H1 (cell line): ENCODE measurements at places on chromosomes 11 and 22.

GRCh38 chr11:67504950-67505581 is at the start of gene PITPNM1:
PITPNM1 (minus strand) TSS chr11:67505363; CDS start chr11:67504180, 1,183 bp downstream.
- peak; percentile 88 for DNase-seq

DNA sequence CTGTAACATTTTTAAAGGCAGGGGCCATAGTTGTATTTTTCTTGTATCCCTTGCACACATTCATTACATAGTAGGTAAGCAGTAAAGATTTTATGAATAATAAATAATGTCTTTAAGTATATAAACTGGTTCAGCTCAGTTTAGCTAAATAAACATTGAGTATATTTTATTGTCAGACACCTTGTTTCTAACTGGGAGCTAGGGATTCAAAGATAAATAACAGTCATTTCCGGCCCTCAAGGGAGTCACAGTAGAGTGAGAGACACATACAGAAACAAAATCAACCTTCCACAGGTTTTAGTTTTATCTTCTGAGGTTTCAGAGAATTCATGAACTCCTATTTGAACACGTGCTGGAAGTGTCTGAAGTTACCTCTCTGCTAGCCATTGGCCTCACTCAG is 760.2 kb downstream of the DLG2 start:
- no peak for DNase-seq

- DNase-seq: no peak
Measured at GRCh38 chr11:106021181-106021966, 666 bp downstream of the MSANTD4 start.

DNA sequence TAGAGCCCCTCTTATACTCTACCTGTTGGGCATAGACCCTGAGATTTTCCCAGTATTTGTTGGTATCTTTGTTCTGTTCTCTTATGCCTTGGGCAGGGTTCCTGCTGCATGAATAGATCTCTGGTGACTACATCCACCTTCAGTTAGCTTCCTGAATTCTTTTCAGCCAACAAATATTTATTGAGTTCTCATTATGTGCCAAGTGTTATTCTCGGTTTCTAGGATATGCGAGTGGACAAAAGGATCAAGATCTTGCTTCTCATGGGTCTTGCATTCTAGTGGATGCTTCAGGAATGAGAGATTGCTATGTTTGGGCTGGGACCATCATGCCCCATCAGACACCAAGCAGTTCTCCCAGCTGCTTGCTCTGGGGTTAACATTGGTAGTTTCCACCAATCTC is 340.0 kb downstream of the METTL15 start:
- DNase-seq: no peak

DNA sequence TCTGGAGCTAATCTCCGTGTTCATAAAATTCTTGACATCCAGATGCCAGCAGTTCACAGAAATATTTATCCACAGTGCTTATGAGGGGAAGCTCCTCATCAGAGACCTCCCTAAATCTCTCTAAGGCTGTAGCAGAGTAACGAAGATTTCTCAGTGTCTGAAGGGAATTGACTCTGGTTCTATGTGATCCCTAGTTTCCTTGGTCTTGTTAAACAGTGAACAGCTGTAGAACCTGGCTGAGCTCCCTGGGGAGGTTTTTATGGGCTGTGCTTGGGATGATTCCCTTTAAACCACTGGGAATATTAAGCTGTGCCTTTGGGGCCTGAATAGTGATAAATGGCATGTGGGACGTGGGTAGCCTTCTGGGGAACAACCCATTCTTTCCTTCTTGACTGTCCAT is 43.7 kb upstream of the ARHGAP20 start:
- DNase-seq: no peak

DNA sequence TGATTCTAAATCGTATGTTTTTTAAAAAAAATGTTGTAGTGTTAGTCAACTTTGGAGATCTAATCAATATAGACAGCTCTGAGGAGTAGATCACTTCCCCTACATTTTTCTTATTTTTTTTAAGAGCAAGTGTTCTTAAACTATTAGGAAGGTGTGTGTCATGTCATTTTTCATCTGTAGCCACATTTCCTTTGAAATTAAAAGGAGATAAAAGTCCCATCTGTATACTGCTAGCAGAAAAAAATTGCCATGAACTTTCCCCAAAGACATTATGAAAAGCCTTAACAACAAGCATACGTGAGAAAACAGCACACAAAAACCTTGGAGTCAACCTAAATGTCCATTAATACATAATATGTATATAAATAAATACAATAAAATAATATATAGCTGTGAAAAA is 286.6 kb downstream of the ETS1 start:
- DNase-seq: no peak

DNA sequence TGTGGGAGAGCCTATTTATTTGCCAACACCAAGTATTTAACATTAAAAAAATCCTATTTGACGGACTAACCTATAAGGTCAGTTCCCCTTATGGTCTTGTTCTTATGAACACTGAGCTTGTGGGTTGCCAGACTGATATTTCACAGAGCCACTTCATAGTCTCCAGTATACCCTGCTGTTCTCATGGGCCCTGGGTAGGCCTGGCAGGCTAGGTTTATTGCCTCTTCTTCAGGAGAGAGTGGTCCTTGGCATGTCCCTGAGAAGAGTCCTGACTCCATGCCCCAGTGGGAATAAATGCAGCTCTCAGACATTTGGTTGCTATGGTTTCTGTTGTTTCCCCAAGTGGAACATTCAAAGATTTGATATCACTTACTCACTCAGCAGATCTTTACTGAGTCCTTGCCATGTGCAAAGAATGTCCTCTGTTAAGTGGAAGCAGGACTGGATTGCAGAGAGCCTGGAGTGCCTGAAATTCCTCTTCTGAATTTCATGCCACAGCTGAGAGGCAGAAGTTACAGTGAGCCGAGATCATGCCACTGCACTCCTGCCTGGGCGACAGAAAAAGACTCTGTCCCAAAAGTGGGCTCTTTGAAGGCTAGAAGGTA is 15.7 kb downstream of the SLC5A1 start:
- no peak for DNase-seq

- no peak for DNase-seq
Measured at GRCh38 chr11:34065505-34066203, 14.1 kb downstream of the CAPRIN1 start.

- no peak for DNase-seq
Measured at GRCh38 chr22:48245196-48245485, 1482.7 kb downstream of the TBC1D22A start.

- no peak for DNase-seq
Measured at GRCh38 chr11:68358416-68358815, 46.0 kb downstream of the LRP5 start.

GRCh38 chr11:114412946-114413345 is 12.5 kb downstream of the RBM7 start:
- DNase-seq: no peak

DNA sequence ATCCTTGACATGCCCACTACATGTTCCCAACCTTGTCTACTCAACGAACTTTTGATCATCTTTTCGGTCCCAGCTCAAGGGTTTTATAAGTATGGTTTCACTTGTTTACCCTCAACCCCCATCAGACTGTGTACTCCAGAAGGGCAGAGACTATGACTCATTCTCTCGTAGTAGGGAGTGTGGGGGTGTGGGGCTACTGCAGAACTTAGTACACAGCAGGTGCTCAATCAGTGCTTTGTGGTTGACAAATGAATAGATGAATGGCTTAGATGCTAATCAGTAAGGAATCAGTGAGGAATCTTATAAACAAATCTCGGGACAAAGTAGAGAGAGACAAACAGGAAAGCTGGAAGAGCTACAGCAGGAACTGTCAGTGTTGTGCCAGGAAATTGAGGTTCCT is 151.7 kb upstream of the PLET1 start:
- DNase-seq: no peak

DNA sequence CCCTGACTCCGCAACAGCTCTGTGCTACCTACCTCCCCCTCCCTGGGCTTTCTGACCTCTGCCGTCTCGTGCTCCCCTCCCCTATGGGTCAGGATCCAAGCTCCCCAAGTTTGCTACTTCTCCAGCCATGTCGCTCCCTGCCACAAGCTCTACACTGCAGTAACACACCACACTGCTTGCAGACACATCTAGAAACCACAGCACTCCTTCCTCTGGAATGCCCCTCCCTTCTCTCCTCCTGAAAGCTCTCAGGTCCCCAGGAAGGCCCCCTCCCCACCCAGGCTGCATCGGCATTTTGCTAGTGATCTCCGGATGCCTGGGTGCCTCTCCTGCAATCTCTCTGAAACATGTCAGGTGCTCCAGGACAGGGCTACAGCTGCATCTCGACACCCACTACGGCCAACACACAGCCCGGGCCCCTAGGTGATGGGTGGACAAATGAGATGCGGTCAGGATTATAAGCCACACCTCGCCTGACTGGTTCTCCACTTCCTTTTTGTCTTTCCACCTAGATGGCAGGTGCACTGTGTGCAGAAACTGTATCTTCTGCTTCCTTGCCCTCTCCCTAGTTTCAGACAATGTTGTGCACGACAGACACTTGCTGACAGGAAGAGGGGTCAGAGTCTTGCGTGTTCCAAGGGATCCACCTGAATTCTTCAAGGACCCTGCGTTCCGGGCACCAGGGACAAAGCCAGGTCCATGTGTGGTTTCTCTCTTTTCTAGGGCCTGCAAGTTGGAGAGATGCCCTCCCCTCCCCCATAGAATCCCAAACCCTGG is 22.9 kb downstream of the RPUSD4 start:
- no peak for DNase-seq

DNA sequence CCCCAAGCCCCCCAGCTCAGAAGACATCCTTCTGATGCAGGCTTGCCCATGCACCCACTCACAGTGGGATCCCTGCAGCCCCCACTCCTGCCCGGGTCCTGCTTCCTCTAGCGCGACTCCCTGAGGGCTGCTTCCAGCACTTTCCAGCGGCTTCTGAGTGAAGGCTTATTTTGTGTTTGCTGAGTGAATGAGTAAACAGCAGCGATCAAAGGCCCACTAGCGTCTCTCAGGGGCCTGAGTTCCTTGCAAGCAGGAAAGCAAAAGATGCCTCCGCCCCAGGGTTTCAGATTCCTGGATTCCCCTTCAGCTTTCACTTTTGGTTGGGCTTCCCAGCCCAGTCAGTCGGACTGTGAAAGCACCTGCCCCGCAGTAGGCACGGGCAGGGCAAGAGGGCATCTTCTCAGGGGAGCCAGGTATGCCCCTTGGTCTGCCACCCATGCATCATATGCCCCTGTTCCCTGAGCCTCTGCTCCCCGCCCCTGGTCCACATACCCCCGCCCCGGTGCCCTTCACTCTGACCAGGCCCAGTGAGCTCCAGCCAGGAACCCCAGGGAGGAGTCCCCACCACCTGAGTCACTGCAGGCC is 9.2 kb downstream of the FADD start:
- peak; percentile 61 for DNase-seq

DNA sequence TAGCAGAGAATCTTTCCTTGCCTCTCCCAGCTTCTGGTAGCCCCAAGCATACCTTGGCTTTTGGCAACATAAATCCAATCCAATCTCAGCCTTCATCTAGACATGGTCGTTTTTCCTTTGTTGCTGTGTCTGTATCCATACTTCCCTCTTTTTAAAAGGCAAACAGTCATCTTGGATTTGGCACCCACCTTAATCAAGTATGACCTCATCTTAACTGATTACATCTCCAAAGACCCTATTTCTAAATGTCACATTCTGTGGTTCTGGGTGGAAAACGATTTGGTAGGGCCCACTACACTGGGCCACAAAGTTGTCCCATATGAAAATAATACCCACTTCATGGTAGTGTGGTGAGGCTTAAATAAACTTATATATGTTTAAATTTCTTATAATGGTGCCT is 852 bp downstream of the BUD13 start:
- no peak for DNase-seq

DNA sequence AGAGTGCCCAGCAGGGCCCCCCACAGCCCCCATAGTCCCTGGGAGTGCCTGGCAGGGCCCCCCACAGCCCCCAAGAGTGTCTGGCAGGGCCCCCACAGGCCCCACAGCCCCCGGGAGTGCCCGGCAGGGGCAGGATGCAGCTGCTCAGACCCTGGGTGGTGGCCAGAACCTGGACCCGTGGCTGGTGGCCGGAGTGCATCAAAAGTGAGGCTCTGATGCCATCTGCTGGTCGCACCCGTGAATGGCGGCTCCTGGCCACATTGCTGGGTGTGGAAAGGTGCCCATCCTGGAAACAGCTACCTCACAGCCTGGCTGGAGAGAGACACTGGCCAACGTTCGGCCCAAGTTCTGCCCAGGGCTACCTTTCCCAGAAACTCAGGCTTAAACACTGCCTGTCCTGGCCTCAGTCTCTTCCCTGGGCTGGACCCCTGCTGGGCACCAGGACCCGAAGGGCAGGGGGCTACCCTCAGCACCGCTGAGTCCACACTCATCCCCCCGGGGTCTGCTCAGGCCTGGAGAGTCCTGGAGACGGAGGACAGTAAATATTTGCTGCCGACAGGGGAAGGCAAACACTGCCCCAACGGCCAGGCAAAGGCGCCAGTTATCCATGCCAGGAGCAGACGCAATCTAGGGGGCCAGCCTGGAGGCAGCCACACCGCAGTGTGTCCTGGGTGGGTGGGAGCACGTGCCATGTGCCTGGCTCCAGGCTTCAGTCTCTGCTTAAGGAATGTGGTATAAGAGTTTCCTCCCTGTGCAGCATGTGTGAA is 4.4 kb downstream of the INS start:
- DNase-seq: peak; percentile 97

DNA sequence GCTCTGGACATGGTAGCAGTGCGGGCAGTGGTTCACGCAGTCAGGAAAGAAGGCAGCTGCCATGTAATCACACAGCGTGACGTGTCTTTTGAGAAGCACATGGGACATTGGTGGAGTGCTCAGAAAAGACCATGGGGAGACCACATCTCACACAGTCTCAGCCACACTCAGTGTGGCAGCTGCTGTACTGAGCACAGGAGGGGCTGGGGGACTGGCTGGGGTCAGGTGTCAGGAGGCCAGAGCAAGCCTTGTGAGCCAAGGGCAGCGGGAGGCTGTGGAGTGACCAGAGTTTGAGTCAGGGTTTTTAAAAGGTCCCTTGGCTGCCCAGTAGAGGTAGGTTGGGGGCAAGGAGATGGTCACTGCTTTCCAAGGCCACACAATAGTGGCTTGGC is 18.5 kb downstream of the CLDN5 start:
- DNase-seq: no peak

- DNase-seq: no peak
Measured at GRCh38 chr11:119284344-119285157, 32.4 kb downstream of the MCAM start.

DNA sequence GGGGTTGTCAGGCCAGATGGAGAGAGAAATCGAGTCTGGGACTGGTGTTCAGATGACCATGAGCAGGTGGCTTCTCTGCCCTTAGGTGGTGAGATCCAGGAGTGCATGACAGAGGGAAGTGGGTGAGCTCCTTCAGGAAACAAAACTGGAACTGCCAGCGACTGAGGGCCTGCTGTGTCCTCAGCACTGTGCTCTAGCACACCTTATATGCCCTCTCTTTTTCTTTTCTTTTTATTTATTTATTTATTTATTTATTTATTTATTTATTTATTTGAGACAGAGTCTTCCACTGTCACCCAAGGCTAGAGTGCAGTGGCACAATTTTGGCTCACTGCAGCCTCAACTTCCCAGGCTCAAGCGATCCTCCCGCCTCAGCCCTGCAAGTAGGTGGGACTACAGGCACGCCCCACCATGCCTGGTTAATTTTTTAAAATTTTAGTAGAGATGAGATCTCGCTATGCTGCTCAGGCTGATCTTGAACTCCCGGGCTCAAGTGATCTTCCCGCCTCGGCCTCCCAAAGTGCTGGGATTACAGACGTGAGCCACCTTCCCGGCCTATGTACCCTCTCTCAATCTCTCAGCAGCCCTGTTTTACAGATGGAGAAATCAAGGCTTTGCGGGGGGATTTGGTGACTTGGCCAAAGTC is 14.8 kb upstream of the RASD2 start:
- DNase-seq: no peak
